ENCODE measurements at places on chromosomes 4 and X. TPM values are rescaled to one million over a fixed set of nuclear protein-coding genes. Genes with fewer than 3 reads are reported as not detected.

DNA sequence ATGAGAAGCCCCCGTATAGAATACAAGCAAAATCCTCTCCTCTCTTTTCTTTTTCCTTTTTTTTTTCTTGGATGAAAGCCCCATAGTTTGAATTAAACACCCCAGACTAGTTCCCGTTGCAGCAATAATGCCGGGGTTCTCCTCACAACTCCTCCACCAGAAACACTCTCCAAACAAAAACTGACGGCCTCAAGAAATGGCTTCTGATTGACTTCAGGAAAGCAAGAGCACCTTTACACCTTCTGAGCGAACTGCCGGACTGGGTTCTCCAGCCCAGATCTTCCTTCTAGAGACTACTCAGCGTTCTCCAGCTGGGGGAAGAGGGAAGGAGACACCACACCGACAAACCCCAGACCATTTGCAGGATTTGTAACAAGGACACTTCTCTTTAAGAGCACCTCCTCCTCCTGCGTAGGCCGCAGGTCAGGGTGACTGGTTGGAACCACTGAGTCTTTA is 4.0 kb downstream of the HAND2 start:
- DNase-seq: no peak

- DNase-seq: no peak
These were observed 36.9 kb downstream of the EVC start for GRCh38 chr4:5747738-5748375.

GRCh38 chr4:113566015-113566795 is 195.3 kb downstream of the CAMK2D start:
- DNase-seq: no peak

GRCh38 chr4:189304809-189305208 is 635.9 kb upstream of the FRG1 start:
- no peak for DNase-seq

DNA sequence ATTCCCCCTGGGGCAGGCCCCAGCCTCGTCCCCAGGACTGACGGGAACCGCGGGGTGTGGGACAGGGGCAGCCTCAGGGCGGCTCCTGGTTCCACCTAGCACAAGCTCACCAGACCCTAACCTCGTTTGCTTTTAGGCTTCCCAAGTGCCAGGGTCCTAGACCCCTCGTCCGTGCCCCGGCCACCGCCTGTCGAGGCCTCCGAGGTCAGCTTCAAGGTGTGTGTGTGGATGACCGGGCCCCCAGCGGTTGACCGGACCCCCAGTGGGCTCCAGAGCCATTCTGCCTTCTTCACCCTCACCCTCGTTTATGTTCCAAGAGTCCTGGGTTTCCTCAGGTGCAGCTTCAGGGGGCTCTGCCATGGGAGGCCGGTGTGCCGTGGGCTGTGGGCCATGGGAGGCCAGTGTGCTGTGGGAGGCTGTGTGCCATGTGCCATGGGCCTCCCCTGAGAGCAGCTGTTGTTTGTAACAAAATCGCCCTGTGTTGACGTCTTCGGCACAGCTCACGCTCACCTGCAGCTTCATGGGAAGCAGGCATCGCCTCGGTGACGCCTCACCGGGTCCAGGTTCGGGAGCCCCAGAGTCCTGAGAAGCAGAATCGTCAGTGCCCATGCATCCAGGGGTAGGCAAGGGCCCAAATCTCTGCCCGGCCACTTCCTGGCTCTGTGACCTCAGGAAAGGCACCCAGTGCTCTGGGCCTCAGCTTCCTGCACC is 43.0 kb upstream of the HMX1 start:
- no peak for DNase-seq

- DNase-seq: no peak
These were observed 43.6 kb upstream of the KIT start for GRCh38 chr4:54614149-54614548.

DNA sequence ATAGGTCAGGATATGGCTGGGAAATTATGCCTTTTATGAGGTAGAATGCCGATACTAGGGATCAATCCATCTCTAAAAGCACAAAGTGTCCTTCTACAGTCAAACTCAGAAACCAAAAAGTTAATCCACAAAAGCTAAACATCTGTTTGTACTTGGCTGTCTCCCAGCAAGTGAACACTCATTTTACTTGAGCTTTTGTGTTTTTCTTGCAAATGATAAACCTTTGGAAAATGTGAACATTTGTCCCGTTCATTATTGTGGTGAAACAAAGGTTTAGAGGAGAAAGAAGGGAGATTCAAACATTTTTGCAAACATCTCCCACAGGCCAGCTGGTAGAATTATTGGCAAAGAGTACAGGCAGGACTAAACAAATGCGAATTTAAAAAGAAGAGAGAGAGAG is 300.6 kb upstream of the SPANXN1 start:
- DNase-seq: no peak

GRCh38 chr4:158010361-158010760 is 162.5 kb downstream of the GASK1B start:
- no peak for DNase-seq

- DNase-seq: no peak
These were observed 1.9 kb downstream of the FAM114A1 start for GRCh38 chr4:38869511-38869910.

- no peak for DNase-seq
These were observed 73.9 kb upstream of the PLAC1 start for GRCh38 chrX:134732152-134732551.

- DNase-seq: no peak
These were observed 253.9 kb downstream of the IL15 start for GRCh38 chr4:141890279-141890678.

- no peak for DNase-seq
These were observed 122.3 kb downstream of the ANAPC10 start for GRCh38 chr4:144975718-144976117.

GRCh38 chrX:50495616-50496015 is 25.0 kb upstream of the DGKK start:
- DNase-seq: no peak

DNA sequence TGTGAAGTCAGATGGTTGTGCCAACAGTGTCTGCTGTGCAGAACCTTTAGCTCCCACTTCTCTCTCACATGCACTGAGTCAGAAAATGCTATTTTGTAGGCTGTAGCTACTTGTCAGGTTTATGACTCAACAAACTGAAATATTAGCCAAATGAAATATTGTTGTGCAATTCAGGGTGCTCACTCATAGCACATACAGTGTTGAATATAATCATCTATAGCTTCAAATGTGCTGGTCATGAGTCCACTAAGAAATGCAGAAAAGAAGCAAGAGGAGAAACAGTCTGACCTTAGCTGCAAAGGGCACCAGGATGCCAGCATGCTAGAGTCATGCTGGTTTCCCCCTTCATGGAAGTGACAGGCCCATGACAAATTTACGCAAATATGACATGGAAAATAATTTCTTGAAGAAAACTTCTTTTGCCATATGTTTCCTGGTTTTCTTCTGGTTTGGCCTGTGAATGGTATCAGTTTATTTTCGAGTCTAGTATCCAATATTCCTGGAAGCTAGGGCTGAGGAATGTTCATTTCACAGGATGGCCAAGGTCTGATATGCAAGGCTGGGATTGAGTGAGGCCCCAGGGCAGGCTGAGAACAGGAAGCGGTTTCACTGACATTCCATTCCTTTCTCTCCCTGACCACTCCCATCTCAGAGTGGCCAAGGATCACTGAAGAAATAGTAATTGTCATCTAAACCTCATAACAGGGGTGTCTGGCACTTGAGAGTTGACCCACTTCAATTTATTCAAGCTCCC is 10.3 kb upstream of the CXCL2 start:
- no peak for DNase-seq

DNA sequence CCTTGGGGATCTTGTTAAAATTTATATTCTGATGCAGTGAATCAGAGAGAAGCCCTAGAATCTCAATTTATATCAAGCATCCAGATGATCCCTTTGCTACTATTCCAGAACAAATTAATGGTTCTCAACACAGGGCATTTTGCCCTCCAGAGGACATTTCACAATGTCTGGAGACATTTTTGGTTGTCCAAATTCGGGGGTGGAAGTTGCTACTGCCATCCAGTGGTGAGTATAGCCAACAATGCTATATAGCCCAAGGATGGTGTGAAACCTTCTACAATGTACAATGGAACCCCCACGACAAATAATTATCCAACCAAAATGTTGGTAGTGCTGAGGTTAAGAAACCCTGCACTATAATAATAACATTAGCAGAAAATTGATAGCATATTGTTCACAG is 2440.0 kb downstream of the PCDH7 start:
- no peak for DNase-seq

DNA sequence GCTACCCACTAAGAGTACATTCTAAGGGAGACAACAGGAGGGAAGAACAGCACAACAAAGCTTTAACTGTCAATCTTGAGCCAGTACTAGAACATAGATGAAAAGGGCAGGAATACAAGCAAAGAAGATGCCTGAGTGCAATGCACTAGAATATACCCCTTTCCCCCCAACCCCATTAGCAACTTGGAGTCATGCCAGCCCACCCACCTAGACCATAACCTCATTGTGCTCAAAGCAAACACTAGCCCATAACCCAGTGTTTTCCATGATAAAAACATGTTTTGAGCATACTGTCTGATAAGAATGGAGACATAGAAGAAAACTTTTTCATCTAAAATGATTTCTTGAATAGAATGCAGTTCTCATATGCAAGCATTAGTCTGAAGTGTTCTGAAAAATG is 183.2 kb downstream of the RAP1GDS1 start:
- no peak for DNase-seq

- no peak for DNase-seq
These were observed 42.8 kb upstream of the PRDM8 start for GRCh38 chr4:80154545-80154933.

GRCh38 chr4:27357283-27357682 is 496.6 kb downstream of the STIM2 start:
- DNase-seq: no peak

DNA sequence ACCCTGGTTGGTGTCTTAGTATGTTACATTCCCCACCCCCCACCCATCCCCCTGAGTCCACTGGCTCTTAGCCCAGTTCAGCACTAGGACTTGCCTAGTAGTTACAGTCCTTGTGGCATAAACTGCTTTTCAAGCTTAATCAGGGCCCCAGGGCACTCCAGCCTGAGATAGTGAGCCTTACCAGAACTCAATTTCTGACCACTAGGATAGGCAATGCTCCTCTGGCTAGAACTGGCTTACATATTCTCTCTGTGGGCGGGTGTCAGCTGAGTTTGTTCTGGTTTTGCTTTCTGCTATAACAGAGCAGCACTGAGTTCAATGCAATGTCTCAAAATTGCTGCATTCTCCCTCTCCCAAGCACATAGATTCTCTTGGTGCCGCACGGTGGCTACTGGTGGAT is 391.4 kb upstream of the DIPK2B start:
- DNase-seq: no peak

GRCh38 chr4:46554760-46555465 is 165.0 kb upstream of the GABRA2 start:
- no peak for DNase-seq

DNA sequence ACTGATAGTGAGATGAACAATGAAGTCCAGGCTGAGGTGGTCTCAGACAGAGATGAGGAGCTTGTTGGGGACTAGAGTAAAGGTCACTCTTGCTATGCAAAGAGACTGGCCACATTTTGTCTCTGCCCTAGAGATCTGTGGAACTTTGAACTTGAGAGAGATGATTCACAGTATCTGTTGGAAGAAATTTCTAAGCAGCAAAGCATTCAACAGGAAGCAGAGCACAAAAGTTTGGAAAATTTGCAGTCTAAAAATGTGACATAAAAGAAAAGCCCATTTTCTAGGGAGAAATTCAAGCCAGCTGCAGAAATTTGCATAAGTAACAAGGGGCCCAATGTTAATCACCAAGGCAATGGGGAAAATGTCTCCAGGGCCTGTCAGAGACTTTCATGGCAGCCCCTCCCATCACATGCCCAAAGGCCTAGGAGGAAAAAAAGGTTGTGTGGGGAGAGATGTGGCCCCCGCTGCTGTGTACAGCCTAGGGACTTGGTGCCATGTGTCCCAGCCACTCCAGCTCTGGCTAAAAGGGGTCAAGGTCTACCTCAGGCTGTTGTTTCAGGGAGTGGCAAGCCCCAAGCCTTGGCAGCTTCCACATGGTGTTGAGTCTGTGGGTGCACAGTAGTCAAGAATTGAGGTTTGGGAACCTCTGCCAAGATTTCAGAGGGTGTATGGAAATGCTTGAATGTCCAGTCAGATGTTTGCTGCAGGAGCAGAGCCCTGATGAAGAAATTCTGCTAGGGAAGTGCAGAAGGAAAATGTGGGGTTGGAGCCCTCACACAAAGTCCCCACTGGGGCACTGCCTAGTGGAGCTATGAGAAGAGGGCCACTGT is 262.8 kb downstream of the DKK2 start:
- no peak for DNase-seq

Gene PABPC1L2B
- total RNA-seq: not detected

Gene TASL
- total RNA-seq: 1.5 TPM

Gene UGT2B11
- not detected for total RNA-seq

Gene KCTD8
- total RNA-seq: not detected

Gene RADX
- total RNA-seq: 6.8 TPM

Gene STK32B
- not detected for total RNA-seq

Gene NPY1R
- not detected for total RNA-seq

Gene SMPX
- total RNA-seq: not detected

Gene MAGIX
- 1.4 TPM for total RNA-seq

Gene HSFX1
- total RNA-seq: 0.29 TPM

Gene MID1
- not detected for total RNA-seq

Gene ADRA2C
- not detected for total RNA-seq

Gene SYNPO2
- total RNA-seq: 0.22 TPM

Gene PDCL2
- total RNA-seq: not detected

Gene NWD2
- not detected for total RNA-seq

Gene TLR1
- 2.1 TPM for total RNA-seq

Gene BTC
- total RNA-seq: not detected

Measured in CD8-positive, alpha-beta memory T cell (primary cell).